ENCODE measurements at places on chromosomes 7 and 10.
A peak's percentile ranks its signal among the peaks of the same experiment; 100 is the strongest.

- no peak for DNase-seq
Observed at GRCh38 chr7:155597753-155598140, 46.7 kb upstream of the RBM33 start.

DNA sequence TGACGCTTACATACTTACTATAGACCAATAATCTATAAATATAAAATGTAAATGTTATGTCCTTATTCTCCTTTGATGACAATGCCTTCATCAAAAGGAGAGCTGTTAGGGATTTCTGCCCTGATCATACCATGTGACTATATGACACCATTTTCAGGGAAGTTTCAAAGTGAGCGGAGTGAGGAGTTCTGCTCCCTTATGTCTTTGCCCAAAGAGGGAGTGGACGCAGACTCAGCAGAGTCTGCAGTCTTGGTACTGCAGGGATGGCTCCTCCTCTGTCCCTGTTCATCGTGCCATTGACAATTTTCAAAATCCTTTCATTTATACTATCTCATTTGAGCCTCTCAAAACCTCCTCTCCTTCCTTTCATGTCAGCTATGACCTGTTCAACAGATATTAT is 27.9 kb downstream of the HYAL4 start:
- no peak for DNase-seq

- no peak for DNase-seq
Observed at GRCh38 chr7:38351601-38352000, 78.2 kb upstream of the TARP start.

GRCh38 chr10:123583639-123584418 is 82.3 kb upstream of the GPR26 start:
- peak; percentile 85 for DNase-seq

GRCh38 chr7:47681249-47681810 is 99.4 kb upstream of the TNS3 start:
- no peak for DNase-seq

DNA sequence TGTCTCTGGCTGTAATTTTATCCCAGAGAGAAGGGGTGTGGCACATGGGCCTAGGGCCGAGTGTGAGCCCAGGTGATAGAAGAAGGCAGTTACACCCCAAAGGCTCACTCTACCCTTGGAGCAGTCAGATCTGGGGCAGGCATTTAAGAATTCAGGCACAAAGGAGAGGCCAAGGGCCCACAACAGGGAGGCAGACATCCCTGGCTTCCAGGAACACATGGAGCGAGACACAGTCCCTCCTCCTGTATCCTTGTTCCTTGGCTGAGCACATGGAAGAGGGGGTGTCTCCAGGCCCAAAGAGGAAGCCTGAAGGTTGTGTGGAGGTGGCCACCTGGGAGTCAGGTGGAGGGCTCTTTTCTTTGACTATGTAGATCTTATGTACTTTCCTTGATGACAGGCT is 286.2 kb downstream of the RPS24 start:
- DNase-seq, result no peak

DNA sequence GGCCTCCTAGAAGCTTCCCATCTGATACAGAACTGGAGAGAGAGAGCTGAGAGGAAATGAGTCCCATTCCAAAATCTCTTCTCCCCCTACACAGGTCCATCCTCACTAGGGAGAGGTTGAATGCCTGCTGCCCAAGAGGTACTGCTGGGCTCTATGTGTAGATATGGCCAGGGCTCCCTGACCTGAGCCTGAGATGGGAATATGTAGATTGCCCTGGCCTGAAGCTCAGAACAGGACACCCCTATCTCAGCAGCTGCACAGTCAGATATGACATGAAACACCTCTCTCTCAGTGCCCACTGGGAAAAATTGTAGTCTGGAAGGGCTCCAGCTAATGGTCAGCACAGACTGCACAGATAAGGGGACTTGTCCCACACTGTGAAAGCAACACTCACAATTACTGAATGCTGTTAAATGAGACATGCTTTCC is 3.1 kb upstream of the IFIT1B start:
- no peak for DNase-seq

GRCh38 chr10:63707254-63707910 is 186.2 kb downstream of the REEP3 start:
- no peak for DNase-seq

DNA sequence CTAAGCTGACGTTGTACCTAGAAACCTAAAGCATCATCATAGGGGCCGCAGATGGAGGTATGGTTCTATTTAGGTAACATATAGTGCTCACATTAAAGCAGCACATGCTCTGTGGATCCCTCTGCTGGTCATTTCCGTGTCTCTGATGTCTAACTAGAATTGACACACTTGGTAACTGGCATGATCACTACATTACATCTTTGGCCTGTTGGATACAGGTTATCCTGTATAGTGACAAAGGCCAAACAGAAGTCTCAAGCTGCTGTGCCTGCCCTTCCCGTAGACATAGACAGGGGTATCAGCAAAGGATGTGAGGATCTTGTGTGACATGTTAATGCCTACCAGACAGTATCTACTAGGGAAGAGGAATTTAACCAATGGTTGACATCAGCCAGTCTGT is 51.2 kb downstream of the KIF5B start:
- DNase-seq, result no peak

DNA sequence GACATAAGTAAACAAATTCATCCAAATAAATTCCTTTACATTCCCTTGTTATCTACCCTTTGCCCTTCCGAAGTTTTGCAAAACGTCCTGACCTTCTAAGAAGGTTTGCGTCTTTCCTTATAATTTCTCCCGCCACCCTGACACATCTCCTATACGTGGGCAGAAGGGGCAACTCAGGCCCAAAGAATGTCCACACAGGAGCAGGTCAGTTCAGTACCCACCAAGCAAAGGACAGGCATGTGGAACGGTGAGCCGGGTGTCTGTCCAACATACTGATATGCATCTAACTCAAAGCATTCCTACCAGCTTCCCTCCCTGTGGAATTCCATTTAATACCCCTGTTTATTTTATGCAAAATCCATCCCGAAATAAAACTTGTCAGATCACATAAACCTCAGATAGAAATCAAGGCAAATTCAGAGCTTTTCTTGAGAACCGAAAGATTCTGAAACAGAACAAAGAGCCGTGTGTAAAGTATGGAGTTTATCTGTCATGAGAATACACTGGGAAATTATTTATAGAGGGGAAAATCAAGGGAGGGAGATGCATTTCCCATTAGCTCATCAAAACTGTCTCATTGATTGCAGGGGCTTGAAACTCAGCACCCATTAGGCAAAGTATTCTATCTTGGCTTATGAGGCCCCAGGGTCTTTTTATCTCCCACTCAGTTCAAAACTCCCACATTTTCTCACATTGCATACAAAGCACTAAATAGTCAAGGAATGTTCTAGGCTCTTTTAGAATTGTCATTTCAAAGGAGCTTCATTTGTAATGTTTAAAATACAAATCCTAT is 85.4 kb downstream of the GPR26 start:
- DNase-seq, result peak; percentile 22

GRCh38 chr10:129877773-129878371 is 86.2 kb downstream of the EBF3 start:
- DNase-seq, result no peak

DNA sequence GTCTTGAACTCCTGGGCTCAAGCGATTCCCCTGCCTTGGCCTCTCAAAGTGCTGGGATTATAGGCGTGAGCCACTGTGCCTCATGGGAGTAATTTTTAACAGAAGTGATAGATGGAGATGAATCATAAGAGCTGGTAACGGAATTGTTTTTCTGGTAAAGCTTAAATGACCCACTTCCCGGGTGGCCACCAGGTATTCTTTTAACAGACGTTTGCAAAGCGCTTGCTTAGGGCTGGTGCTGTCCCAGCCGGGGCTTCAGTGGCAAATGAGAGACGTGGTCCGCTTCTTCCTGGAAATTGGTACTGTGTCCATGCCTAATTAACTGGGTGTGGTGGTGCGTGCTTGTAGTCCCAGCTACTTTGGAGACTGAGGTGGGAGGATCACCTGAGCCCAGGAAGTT is 23.5 kb downstream of the CAMK1D start:
- DNase-seq, result no peak

DNA sequence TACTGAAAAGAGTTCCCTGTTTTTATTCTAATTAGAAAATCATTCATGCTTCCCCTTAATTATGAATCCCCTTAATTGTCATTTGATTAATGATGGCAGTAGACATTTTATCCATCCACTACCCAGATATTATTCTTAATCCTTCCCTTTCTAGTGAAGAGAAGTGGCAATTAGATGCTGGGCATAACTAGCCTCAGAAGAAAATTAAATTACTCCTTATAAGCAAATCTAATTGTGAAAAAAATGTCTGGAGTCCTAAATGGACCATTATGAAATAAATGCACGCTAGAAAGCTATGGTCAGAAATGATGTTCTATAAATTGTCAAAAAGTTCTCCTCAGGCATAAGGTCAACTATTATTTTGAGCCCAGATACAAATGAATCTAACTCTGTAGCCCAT is 4.5 kb downstream of the ABCB1 start:
- no peak for DNase-seq

DNA sequence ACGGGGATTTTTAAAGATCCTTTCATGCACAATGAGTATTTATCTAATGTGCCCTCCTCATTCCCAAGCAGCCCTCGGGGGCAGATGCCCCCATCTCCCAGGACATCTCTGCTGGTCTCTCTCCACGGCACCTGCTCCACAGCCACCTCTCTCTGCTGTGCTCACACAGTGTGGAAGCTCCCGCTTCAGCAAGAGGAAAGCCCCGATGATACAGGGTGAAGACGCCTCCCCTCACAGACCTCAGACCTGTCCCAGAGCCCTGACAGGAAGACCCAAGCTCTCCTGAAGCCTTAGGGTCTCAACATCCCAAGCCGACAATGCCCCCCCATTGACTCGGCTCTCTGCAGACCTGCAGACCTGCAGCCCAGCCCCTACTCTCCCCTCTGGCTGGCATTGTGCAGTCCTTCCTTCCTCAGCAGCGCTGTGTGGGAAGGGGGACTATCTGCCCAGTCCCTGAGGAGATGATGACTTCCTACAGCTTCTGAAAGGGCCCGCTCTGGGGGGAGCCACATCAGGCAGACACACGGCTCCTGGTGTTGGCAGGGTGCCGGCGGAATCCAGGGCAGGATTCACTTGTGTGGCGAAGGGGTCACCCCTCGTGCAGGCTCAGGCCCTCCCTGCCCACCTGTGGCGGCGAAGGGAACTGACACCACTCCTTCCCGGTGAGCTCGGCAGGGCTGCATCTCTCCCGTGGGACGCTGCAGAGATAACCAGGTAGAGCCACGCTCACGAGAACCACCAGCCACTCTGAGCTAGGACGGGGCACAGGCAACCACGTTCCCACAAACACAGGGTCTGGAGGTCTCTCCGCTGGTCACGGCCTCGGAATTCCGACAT is 61.8 kb downstream of the PTPRN2 start:
- no peak for DNase-seq

GRCh38 chr7:113652501-113652900 is 266.3 kb downstream of the PPP1R3A start:
- DNase-seq, result no peak

GRCh38 chr10:12699781-12700556 is 301.5 kb downstream of the CCDC3 start:
- no peak for DNase-seq

- no peak for DNase-seq
Observed at GRCh38 chr10:124691002-124691401, 53.2 kb downstream of the FAM53B start.

DNA sequence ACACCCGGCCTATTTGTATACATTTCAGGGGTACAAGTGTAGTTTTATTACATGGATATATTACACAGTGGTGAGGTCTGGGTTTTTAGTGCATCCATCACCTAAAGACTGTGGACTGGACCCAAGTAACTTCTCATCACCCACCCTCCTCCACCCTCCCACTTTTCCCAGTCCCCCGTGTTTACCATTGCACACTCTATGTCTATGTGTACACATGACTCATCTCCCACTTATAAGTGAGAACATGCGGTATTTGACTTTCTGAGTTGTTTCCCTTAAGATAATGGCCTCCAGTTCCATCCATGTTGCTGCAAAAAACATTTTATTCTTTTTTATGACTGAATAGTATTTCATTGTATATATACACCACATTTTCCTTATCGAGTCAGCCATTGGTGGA is 98.9 kb upstream of the WAC start:
- no peak for DNase-seq

- no peak for DNase-seq
Observed at GRCh38 chr7:117531595-117532244, 51.9 kb downstream of the CFTR start.

DNA sequence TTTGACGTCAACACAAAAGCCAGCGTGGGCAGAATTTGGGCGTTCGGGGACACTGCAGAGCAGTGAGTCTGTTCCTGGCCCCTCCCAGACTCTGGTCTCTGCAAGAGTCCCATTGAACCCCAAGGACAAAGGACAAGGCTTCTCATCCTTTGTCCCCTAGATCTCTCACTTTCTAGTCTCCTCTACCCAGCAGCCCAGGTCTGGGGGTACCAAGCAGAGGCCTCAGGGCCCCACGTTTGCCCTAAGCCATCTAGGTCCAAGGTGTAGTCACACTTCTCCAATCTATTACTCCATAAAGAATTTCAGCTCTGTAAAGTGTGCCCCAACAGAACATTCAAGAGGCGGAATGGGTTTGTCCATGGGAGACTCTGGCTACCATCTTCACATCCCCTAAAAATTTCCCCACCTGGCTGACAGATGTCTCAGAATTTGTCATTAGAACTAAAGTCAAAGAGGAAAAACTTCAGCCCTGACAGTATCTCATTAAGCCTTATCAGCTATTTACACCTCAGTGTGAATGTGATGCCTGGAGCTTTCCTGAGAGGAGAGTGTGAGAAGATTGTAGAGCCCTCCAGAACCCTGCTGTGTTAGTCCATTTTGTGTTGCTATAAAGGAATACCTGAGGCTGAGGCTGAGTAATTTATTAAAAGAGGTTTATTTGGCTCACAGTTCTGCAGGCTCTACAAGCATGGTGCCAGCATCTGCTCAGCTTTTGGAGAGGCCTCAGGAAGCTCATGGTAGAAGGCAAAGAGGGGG is 81.4 kb upstream of the HABP2 start:
- no peak for DNase-seq

- DNase-seq, result no peak
Observed at GRCh38 chr10:51119441-51119840, 45.2 kb downstream of the PRKG1 start.

GRCh38 chr10:77578583-77579227 is 58.9 kb downstream of the KCNMA1 start:
- DNase-seq, result no peak

DNA sequence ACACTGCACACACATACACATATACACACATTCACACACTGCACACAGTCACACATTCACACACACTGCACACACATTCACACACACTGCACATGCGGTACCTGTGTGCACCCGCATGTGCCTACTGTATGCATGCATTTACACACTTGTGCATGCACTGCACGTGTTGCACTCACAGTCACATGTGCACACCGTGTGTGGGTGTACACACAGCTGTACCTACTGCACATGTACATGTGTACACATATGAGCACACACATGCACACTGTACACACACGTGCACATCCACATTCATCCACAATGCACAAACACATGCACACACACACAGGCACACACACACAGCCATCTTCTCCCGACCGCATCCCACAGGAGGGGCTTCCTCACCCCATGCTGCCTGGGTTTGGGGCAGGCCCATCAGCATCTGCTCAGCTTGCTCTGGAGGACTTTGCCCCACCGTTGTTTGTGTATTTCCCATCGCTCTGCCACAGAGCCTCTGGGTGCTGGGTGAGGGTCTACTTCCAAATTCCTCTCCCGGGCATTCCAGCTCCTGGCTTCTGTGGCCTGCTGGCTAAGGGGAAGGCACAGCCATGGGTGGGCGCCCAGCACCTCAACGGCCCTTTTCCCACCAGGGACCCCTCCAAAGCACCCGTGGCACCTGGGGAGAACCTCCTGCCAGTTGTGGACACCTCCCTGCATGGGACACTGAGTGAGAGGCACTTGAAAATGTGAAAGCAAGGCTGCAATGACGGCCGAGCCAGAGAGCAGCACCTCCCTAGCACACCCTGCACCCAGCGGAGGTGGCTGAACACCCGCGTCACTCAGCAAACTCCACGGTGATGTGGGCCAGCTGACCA is 324.3 kb downstream of the PTPRN2 start:
- peak; percentile 44 for DNase-seq
